ENCODE measurements at places on chromosomes 1 and 21.
A peak's percentile ranks its signal among the peaks of the same experiment; 100 is the strongest.

DNA sequence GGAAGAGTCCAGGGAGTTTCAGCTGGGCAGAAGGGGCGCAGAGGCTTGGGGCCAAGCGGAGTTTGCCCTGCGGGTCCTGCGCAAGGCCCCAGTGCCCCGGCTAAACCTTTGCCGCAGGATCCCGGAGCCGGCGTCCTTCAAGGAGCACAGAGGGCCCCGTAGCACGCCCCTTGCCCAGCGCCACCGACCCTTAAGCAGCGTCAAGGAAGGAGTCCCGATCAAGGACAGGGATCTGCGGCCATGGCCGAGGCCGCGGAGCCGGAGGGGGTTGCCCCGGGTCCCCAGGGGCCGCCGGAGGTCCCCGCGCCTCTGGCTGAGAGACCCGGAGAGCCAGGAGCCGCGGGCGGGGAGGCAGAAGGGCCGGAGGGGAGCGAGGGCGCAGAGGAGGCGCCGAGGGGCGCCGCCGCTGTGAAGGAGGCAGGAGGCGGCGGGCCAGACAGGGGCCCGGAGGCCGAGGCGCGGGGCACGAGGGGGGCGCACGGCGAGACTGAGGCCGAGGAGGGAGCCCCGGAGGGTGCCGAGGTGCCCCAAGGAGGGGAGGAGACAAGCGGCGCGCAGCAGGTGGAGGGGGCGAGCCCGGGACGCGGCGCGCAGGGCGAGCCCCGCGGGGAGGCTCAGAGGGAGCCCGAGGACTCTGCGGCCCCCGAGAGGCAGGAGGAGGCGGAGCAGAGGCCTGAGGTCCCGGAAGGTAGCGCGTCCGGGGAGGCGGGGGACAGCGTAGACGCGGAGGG is 520 bp downstream of the CLIC6 start:
- peak; percentile 25 for DNase-seq

DNA sequence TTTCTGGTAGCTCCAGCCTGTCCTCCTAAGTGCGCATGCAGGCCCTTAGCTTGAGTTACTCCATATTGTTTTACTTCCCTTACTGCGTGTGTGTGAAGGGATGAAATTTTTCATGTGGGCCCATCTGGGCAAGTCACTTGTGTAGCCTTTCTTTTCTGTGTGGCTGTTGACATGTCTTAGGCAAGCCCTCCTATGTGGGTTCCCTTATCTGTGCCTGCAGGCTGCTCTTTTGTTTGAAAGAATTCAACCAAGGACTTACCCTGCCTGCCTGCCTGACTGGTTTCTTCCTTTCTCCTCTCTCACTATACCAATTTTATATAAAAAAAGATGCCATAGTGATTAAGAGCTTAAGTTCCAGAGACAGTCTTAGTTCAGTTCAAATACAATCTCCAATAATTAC is 249.3 kb downstream of the ATG4C start:
- DNase-seq, result no peak

DNA sequence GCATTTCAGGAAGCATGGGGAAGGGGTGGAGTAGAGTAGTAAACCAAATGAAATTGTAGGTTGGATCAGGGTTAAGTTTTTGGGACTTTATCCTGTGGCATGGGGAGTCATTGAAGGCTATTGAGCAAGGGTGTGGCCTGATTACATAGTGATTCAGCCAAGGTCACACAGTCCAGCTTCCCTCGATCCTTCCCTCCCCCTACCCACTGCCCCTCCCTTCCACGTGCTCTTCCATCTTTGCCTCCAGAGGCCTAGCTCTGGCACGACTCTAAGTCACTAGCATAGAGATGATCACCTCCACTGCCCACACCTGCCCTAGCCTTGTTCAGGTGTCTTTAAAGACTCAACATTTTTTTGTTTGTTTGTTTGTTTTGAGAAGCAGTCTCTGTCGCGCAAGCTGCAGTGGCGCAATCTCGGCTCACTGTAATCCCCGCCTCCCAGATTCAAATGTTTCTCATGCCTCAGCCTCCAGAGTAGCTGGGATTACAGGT is 37.2 kb upstream of the SLC9A1 start:
- no peak for DNase-seq

- DNase-seq, result peak; percentile 37
Measured at GRCh38 chr1:107404756-107405155, 263.9 kb downstream of the NTNG1 start.

- DNase-seq, result no peak
Measured at GRCh38 chr1:156838972-156839371, 19.9 kb downstream of the INSRR start.

DNA sequence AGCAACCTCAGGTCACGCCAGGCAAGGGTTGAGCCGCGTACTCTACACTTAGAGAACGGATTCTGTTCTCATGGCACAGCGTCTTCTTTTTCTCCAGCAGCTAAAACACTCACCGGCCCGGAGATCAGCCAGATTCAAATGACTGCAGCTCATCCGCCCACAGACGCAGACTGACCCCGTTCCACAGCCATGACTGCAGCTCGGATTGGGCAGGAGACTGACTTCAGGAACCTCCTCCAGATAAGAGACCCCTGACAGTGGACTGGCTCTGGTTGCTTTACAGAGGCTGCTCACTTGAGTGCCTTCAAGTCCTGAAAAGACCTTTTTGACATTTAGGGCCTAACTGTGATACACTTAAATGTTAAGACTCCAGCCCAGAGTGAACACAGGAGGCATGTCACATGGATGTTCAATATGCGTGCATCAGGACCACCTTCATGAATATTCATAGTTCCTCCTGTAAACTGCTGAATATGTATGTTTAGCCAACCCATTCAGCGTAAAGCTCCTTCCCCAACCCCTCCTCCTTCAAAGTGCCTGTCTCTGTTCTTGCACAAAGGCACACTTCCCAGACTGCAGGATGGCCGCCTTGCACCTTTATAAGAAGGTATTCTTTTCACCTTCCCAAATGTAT is 42.6 kb downstream of the BACE2 start:
- DNase-seq, result no peak

DNA sequence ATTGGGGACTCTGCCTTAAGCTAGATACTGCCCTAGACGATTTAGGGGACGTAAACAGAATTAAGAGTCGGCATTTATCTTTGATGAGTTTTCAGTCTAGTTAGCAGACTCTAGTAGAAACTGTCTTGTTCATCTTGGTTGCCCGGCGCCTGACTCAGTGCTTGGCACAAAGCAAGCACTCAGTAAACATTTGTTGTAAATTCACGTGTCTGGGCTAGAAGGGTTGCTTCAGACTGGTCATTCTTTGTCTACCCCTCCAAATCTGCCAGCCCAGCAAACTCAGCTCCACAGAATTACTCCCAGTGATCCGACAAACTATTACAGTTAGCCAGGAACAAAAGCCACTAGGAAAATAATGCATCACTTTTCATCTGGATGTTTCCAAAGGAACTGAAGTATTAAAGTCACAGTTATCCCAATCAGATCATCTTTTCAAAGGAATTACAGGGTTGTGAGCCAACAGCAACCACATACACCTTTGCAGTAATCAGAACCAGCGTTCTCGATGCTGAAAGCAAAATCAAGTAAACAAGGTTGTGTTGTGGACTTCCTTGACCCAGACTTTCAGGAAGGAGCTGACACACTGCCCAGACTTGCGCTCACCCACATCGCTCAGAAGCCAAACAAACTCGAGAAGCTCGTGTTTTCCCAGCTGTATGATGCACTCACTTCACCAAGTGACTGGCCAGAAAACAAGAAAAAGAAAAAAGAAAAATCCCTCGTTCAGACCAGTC is 66.5 kb upstream of the GADD45A start:
- peak; percentile 80 for DNase-seq

DNA sequence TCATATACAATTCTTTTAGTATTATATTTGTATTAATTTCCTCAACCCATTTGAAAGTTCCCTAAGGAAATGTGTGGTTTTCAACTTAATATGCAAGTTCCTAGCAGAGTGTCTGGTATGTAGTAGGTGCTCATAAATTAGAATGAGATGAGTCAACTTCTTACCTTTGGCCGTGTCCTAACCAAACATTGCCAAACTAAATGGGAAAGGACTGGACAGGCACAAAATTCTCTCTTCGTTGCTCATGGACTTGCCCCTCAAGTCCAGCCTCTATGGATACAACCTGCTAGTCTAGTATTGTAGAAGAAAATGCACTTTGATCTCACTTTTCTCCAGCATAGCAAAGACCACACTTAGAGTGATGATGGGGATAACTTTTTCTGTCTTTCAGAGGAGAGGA is 11.6 kb upstream of the MRPS14 start:
- no peak for DNase-seq

DNA sequence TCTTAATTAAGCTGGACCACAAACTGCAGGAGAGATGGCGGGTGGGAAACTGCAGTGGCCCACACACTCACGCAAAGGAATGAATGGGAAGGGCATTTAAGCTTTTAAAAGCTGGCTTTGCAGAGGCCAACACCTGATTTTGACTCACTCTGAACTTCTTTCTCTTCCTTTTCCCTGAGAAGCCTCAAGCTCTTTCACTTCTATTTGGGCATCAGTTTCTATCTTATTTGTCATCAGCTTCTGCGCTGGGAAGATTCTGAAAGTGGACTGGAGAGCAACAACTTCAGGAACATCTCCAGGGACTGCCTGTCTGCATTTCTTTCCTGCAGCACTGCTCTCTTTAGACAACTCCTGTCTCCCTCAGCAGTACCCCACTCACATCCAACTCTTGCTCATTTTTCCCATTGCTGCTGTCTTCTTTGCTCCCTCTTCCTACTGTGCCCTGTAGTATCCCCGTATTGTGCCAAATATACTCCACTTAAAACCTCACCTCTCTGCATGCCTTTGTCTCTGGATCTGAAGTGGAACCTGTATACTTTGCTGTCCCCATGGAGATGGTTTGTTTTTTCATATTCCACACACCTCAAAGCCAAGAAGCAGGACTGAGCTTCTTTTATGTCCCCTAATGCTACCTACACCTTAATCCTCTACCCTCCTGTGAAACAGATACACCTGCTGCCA is 143.3 kb upstream of the JUN start:
- DNase-seq, result no peak

GRCh38 chr1:213994888-213995287 is 7.1 kb downstream of the PROX1 start:
- DNase-seq, result no peak

GRCh38 chr1:205585835-205586785 is 45.7 kb downstream of the ELK4 start:
- DNase-seq, result no peak

- DNase-seq, result no peak
Measured at GRCh38 chr1:116944613-116945012, 34.9 kb downstream of the PTGFRN start.

GRCh38 chr1:4165686-4166300 is 265.7 kb upstream of the C1orf174 start:
- no peak for DNase-seq

GRCh38 chr1:177077734-177078499 is 86.6 kb downstream of the ASTN1 start:
- DNase-seq, result peak; percentile 93

GRCh38 chr1:216183007-216183406 is 240.2 kb downstream of the USH2A start:
- peak; percentile 66 for DNase-seq

DNA sequence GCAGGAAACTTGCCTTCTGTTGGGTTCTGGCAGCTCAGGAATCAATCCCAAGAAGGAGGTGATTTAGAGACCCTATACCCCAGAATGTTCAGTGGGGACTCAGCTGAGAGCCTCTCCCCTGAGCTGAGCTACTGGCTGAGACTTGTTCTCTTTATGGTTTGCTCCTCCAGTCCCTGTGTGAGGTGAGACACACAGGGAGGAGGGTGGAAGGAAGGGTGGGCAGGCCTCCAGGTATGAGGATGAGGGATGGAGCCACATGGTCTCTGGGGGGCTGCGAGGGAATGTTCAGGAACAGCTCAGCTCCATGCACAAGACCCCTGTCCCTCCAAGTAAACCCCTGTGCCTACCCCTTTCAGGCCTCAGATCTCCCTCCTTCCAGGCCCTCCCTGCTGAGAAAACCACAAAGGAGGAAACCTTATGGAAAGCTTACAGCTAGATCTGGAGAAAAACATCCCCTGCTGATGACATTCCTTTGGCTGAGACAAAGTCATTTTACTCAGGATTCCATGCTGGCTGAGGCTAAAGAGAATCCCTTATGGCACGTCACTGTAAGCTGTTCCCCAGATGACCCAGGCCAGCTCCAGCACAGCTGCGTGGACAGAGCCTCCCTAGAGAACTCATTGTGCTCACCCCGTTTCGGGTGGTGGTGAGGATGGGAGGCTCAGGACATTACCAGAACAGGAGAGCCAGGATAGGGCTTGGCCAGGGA is 91.5 kb upstream of the IPO9 start:
- DNase-seq, result no peak

GRCh38 chr1:37764414-37764825 is 500 bp downstream of the EPHA10 start:
- DNase-seq, result peak; percentile 30

DNA sequence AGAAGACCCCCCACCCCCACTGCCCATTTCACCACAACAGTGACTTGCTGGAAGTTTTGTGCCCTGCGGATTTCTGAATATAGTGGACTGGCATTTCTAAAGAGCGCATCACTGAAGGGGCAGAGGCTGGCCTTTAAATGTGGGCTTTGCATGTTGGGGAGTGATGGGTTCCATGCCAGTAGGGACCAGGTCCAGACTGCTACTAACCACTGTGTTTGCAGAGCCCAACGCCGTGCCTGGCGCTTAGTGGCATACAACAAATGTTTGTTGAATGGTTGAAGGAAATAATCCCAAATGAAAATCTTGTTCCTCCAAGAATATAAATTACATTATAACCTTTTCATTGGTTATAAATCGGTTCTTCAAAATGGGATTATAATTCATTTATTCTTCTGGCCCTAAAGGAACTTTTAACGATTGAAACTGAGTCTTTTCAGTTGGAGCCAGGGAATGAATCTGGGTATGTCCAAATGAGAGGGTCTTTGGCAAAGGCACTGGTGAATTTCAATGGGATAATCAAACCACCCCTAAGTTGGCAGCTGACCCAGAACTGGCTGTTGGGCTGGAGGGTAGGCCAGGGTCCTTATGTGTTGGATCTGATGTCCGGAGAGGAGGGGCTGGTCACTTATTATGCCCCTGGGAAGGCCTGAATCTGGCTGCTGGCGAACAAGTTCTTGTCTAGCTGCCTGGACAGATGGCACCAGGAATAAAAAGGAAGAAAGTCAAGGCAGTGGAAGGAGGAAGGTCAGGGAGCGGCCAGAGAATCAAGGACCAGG is 13.8 kb upstream of the SDHB start:
- DNase-seq, result no peak

All from kidney tubule cell (primary cell).